ENCODE measurements at places on chromosomes 5 and 9.

DNA sequence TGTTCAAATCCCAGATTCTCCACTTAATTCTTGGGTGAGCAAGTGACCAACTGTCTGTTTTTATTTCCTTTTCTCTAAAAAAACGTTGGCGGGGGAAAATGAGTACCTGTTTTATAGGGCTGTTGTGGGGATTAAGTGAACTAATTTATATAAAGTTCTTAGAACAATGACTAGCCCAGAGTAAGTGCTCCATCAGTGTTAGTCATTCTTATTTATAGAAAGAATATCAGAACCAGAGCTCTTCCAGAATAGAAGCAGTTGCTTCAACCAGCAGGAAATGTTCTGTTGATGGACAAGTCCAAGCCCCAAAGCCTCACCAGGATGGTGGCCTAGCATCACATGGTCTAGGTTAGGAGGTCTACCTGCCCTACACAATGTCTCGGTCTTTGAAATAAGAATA is 379.2 kb downstream of the ACTL7B start:
- no peak for DNase-seq

- peak; percentile 79 for DNase-seq
These were observed at the start of gene MPDZ for GRCh38 chr9:13279284-13280141. MPDZ (minus strand) TSS chr9:13279692; CDS start chr9:13250315, 29,377 bp downstream.

DNA sequence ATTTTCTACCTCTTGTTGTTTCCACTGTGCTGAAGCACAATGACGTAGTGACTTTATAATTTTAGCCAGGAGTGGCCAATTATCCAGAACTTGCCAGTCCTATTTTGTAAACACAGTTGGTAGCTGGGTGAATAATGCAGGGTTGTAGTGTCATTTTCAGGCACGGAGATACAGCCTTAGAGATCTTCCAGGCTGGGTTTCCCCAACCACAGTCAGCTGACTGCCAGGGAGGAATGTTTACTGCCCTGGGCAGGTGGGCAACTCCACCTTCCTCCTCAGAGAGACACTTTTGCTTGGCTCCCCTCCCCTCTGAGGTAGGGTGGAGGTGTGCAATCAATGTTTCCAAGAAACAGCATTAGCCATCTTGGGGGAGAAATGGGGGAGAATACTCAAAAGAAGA is 228.1 kb upstream of the NR4A3 start:
- DNase-seq, result peak; percentile 17

DNA sequence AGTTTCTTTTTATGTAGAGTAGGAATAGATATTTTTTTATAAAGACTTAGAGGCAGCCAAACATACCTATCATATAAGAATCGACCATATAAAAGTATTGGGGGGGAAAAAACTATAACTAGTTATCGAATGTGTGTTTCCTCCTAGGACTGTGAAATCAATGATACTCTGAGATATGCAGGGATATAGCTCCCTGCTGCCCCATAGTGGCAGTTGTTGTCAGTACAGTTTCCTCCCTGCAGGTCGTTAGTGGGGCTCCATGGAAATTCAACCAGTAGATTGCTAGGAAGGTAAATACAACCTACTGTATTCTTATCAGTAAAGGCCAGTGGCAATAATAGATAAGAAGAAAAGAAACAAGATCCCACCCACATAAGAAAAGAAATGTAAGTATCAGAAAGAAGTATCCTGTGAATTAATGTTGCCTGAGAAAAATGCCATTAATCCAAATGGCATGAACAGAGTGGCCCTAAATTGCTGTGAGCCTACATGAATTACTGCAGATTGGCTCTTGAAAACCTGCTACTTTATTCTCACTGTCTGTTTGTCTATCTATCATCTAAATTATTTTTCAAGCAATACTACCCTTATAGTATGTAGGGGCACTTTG is 136.9 kb upstream of the FBN2 start:
- DNase-seq, result no peak

GRCh38 chr5:62268234-62268633 is 37.8 kb upstream of the KIF2A start:
- DNase-seq, result no peak

DNA sequence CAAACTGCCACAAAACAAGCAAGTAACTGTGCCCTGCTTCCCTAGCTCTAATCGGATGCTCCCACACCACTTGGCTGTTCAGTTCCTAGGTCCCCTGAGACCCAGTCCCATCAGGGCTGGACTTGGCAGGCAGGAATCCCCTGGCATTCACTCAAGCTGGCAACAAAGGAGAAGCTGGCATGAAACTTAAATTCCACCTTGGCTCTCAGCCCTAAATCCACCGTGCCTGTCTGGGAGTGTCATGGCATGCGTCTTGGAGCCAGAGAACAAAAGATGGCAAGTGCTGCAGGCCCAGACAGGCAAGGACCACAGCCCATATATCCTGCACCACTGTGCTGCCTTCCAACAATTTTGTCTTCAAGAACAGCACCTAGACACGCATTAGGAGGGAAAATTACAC is 38.2 kb downstream of the ETF1 start:
- DNase-seq, result no peak

DNA sequence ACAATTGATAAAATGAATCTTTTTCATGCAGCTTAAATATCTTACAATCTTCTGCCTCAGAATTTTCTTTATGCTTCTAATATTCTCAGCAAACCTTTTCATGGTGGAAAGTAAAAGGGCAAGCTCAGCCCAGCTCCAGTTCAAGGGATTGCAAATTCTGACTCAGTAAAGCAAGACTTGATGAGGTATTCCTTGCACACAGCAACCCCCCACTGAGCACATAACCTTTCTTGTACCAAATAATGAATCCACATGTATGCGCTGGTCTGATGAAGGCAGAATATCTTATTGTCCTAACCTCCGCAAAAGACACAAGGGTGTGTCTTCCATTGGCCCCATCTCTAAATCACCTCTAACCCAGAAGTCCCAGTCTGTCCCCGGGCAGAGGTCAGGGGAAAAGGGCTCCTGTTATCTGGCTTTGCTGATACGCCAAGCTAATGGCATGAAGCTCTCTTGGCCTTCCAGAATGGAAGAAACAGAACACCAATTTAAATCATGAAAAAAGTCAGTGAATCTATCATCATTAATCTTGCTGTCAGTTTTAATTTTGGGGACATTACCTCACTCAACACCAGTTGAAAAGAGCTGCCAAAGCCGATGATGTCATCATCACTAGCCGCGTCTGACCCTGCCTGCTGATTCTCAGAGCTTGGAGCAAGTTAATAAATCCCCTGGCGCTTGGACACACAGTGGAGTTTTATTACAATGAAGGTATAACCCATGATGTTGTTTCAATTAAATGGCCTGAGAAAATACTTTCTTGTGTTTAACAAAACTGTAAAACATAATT is 592.5 kb upstream of the CLINT1 start:
- no peak for DNase-seq

DNA sequence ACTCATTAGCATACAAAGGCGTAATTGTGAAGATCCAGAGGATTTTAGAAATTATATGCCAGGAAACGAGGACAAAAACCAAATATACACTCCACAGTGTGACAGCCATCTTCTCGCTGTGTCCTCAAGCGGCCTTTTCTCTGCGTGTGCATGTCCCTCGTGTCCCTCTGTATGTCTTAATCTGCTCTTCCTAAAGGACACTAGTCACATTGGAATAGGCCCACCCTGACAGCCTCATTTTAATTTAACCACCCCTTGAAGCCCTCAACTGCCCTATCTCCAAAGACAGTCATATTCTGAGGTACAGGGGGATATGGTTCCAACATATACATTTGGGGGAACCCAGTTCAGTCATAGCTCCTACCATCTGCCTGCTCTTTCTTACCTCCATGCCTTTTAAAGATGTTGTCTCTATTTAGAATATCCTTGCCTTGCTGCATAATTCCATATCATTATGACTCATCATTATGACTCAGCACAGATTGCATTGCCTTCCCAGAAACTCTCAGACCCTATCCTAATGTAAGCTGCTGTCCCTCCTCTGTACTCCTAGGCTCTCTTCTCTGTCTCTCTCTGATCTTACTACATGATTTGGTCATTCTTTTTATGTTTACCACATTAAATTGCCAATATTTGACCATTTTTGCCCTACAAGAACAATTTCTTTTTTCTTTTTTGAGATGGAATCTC is 210.9 kb downstream of the AOPEP start:
- no peak for DNase-seq

DNA sequence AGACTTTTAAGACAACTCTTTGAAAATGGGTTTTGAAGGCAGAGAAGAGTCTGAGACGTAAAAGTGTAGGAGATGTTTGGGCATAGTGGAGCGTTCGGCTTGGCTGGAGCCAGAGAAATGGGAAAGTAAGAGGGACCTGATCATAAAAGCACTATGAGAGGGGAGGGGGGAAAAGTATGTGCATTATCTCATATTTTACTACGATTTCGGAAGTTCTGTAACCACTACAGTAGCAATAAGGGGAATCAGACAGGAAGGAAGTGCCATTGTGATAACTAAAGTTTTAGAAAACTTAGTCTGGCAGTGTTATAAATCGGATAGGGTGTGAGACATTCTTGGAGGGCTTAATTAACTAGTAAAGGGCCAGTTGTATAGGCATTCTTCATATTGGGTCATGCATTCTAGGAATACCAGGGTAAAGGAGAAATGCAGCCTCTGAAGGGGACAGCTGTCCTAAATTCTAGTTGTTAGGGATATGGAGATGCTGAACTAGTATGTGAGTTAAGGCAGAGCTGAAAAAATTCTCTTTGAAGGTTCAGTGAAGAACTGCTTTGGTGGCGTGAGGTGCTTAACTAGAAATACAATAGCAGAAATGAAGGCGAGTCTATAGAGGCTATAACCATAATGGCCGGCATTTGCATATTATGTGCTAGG is 83.8 kb upstream of the FREM1 start:
- DNase-seq, result no peak

- no peak for DNase-seq
These were observed 123.1 kb downstream of the PAPPA start for GRCh38 chr9:116276651-116277121.

- DNase-seq, result no peak
These were observed 579 bp upstream of the FAM78A start for GRCh38 chr9:131276891-131277286.

- no peak for DNase-seq
These were observed 352.3 kb upstream of the CCNH start for GRCh38 chr5:87765009-87765408.

DNA sequence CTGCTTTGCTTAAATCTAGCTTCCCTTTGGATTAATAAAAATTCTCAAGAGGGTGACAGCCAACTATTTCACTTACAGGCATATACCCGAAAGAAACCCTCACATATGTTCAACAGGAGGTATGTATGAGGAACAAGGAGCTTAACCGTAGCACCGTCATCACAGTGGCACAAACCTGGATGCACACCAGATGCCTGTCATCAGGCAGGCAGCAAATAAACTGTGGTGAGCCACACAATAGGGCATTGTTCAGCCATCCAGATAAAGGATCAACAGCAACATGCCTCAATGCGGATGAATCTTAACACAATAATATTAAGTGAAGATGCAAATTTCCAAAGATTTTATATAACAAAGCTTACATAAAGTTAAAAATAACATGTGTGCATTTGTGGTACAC is 5.5 kb upstream of the TNFSF15 start:
- DNase-seq, result no peak

- no peak for DNase-seq
These were observed 35.0 kb upstream of the PCSK5 start for GRCh38 chr9:75855509-75855908.

DNA sequence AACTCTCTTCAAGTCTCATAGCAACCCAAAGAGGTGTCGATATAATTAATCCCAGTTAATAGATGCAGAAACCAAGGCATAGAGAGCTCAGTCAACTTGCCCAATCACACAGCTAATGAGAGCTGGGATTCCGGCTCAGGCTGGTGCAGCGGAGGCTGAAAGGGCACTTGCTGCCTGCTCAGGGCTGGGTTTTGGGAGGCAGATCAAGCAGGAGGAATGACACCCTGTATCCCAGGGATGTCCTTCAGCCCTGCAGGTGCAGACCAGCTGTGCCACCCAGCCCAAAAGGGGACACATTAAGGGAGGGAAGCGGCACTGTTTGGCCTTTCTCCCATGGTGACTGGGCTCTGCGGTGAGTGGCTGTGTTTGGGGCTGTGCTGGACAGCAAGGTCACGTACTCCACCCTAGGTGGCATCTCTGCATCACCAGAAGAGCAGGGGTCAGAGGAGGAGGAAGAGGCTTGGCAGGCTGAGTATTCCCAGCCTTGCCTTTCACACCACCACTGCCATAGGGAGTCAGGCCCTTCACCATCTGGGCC is 124.1 kb downstream of the MVB12B start:
- no peak for DNase-seq

DNA sequence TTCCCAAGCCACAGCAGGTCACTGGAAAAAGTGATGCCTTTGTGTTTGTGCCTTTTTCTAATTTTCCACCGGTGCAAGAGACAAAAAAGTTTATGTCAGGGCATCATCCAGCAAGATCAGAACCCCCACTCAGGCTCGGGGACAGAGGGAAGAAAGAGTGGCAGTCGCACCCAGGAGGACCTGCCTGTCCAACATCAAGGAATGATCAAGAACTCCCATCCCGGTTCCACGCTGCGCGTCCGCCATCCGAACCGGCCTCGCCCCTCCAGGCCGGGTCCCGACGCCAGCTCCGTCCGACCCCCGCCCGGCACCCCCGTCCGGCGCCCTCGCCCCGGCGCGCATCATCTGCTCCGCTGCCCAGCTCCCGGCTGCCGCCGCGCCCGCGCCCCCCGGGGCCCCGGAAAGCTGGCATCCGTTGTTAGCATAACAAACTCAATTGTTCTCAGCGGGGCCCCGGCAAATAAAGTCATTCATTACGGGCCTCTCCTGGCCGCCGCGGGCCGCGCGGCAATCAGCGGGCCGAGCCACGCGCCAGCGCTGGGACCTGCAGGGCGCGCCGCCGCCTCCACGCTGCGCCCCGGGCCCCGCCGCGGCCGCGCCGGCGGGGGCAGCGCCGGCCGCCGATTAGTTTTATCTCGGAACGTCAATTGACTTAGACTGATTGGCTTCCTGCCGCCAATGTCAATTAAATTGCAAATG is 48.1 kb downstream of the PAX5 start:
- no peak for DNase-seq

GRCh38 chr5:76571559-76571958 is 51.6 kb downstream of the F2RL2 start:
- no peak for DNase-seq

DNA sequence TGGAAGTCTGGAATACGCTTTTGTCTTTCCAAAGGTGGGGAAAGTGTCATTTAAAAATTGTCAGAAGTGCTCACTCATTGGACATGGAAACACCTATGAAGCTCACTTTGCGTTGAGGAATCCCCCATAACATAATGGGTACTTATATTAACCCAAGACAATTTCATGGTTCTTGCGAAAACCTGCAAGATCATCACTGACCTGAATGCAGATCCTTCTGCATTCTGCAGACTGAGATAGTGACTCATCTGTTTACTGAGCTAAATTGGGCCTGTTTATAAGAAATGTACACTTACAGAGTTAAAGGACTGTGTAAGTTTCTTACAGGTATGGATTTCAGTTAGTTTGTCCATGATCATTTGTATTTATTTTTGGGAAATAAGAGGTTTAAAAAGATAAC is 153.0 kb downstream of the HMHB1 start:
- no peak for DNase-seq

- DNase-seq, result no peak
These were observed 18.5 kb downstream of the ATOX1 start for GRCh38 chr5:151739939-151740335.

- no peak for DNase-seq
These were observed 15.1 kb downstream of the CFAP77 start for GRCh38 chr9:132424857-132425674.

- no peak for DNase-seq
These were observed 70.3 kb downstream of the ENC1 start for GRCh38 chr5:74570250-74570649.

GRCh38 chr9:131994364-131995125 is 85.1 kb downstream of the MED27 start:
- no peak for DNase-seq
